Mammary epithelial cell (primary cell): ENCODE measurements at places on chromosomes 5 and 9.
A peak's percentile ranks its signal among the peaks of the same experiment; 100 is the strongest.

DNA sequence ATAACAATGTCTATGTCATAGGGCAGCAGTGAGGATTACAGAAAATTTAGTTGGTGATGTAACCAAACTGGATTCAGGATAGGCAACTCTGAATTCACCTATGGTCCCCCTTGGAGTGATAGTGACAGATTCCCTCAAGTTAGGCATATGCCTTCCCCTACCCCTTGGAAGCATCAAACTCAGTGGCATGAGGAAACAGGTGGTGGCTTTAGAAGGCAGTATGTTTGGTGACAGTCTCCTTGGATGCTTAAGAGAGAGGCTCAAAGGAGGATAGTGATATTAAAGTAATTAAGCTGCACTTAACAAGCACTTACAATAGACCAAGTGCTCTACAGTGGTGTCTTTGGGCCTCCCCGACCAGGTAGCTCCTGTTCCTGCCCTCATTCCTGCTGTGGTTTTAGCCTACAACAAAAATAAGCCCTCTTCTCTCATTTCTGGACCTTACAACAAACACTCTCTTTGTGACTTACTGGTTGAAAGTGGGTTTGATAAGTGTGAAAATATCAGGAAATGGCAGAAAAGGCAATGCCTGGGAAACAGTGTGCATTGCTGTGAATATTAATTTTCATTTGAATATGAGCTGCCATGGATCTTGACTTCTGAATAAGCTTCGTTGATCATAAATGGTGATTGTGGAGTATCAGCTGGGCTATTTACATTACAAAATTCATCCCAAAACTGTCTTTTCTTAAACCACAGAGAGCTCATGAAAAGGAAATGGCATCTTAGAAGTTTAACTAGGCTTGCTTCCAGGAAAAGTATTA is 29.2 kb downstream of the NR4A3 start:
- no peak for DNase-seq

DNA sequence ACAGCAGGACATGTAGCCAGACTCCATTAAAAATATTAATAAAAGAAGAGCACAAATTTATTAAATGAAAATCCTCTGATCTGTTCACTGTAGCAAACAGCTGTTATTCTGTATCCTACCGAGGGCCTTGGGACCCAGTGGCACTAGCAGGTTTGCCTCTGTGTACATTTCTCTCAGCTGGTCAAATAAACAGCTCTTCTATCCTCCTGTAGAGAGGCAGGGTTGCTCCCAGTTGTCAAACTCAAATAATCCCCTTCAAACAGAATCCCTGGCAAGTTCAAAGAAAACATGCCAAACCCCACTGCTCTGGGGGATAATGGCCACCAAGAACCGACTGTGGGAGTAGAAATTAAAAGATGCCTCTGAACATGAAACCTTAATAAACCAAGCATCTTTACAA is 1262.0 kb upstream of the DMAC1 start:
- DNase-seq = no peak

GRCh38 chr9:129835860-129836223 is 584 bp downstream of the USP20 start:
- no peak for DNase-seq

DNA sequence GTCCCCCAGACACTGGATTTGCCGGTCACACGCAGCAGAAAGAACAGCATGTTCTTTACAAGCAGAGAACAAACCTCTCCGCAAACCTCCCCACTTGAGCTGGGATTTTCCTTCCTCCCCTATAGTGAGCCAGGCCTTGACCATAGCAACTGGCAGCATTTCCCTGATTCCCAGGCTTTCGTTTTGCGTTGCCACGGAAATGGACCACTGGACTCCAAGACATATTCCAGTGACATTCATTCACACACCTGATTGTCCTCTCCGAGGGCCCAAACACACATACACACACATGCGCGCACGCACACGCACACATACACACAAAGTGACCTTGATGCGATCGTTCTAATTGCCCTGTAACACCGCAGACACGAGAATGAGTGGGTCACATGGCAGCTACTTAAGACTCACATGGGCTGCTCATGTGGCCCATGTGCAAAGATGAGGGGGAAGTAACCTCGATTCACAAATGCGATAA is 80.9 kb upstream of the CPEB4 start:
- DNase-seq = no peak

- no peak for DNase-seq
Observed at GRCh38 chr5:159094745-159095144, 5.0 kb downstream of the EBF1 start.

- no peak for DNase-seq
Observed at GRCh38 chr9:116450378-116451139, 236.5 kb upstream of the TRIM32 start.

DNA sequence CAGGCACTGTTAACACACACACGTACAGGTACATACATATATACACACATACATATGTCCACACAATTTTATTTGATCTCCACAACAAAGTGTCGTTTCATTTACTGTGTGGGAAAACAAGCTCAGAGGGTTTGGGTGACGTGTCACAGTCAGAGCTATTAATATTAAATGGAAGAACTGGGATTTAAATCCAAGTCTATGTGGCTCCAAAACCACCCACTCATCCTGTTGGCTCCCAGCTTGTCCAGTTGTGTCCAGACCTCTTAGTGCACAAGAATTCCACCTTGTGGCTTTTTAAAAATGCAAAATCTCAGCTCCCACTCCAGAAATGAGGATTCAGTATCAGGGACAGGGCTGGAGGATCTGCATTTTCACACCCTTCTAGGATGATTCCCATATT is 52.3 kb upstream of the PTPDC1 start:
- no peak for DNase-seq

DNA sequence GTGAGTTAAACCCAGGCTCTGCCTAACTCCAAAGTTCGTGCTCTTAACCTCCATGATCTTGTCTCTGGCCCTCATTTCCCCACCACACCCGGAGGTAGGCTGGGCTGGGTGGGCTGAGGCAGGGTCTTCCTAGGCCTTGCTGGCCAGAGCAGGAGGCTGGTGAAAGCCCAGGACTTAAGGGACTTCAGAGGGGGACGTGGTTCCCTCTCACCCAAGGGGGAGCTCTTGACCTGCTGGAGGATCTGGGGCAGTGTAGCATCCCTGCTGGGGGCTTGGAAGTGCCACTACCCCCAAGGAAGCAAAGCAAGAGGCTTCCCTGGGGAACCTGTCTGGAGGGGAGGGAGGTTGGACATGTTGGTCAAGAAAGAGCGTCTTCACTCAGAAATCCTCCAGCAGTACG is 14.7 kb downstream of the PITX1 start:
- no peak for DNase-seq

GRCh38 chr5:74027732-74028338 is 401.8 kb downstream of the ARHGEF28 start:
- DNase-seq = no peak

DNA sequence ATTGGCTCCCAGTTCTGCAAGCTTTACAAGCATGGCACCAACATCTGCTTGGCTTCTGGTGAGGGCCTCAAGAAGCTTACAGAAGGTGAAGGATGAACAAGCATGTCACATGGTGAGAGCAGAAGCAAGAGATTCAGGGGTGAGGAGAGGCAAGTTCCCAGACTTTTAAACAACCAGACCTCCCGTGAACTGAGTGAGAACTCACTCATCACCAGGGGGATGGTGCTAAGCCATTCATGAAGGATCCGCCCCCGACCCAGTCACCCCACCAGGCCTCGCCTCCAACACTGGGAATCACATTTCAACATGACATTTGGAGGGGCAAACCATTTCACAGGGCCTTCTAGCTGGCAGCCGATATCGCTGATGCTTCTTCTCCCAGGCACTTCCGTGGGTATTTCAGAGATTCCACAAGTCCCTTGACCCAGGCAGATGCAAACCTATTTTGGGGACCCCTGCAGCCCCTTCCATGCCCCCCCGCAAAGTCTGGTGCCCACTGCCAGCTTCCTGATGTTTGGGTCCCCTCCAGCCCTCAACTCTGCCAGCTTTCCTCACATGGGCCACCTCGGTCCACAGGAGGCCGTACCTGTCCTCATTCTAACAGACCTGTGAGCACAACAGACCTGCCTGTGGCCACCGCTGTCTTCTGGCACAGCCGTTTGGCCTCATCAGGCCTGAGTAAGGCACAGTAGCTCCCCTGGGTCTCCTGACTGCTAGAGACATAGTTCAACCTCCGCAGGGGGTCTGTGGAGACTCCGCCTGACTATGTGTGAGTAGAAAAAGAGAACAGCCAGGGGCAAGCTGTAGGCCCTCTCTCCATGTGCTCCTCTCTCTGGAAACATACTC is 60.7 kb upstream of the ANGPTL2 start:
- DNase-seq = no peak

DNA sequence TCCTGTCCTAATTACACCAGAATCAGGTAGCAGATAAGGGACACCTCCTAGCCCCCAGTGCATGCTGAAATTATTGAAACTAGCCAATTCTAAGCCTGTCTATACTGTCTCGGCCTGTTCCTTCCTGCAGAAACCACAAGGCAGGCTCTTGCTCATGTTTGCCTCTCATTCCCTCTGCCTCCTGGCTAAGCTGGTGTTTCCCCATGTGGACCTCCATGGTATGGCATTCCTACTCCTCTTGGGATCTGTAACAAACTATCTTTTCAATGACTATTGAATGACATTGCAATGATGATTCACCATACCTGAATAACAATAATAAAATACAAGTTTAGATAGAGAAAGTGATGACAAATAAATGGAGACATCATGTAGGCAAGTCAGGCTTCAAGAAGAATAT is 35.6 kb upstream of the ADAMTS16 start:
- peak; percentile 13 for DNase-seq

DNA sequence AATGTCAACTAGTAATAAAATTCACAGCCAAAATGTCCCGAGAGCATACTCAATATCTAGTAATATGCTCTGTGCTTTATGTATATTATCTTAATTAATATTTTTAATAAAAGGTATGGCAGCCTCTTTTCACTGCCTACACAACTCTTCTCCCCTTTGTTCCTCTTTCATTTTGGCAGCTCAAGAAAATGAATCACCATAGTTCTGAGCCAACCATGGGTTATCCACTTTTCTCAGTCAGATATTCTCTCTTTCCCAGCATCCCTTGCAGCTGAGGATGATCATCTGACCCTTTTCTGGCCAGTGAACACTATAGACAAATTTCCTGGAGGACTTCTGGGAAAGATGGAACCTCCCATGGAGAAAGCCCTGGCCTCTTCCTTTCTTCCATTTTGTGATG is 8.2 kb upstream of the DOCK8 start:
- DNase-seq = no peak

GRCh38 chr5:10520706-10521105 is 43.2 kb upstream of the ANKRD33B start:
- DNase-seq = no peak

GRCh38 chr5:1513326-1514026 is 10.3 kb downstream of the LPCAT1 start:
- DNase-seq = no peak

GRCh38 chr5:131968396-131968954 is 23.0 kb upstream of the MEIKIN start:
- DNase-seq = no peak

DNA sequence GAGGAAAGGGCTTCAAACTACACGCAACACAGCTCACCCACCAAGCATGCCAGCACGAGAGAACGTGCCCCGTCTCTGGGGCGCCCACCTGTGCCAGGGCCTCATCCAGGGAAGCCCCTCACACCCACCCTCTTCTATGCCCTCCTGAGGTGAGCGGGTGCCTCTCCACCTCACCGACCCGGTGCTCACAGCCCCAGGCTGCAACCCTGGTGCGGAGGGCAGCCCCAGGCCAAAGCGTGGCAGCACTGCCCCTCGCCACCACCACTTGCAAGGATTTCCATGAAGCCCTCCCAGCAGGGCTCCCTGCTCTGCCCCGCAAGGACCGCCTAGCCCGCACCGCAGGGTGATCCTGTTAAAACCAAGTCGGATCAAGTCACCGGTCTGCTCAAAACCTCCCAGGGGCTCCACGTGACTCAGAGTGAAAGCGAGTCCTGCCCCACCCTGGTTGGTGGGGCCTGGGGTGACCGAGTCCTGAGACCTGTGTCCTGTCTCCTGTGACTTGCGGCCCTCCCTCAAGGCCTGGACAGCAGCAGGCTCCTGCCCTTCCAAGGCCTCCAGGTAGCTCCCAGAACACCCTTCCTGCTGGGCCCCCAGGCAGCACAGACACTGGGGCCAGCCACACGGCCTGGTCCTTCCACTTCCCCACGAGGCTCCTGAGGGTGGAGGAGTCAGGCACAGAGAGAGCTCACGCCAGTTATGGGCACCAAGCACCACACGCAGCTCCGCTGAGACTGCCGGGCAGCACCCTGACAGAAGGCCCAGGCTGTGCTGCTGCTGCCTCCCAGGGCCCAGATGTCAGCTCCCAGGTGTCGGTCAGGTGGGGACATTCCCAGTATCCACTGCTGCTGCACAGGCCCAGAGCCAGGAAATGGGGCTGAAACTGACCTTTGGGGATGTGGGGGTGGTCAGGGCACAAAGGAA is 12.7 kb downstream of the BRD3 start:
- DNase-seq = no peak

DNA sequence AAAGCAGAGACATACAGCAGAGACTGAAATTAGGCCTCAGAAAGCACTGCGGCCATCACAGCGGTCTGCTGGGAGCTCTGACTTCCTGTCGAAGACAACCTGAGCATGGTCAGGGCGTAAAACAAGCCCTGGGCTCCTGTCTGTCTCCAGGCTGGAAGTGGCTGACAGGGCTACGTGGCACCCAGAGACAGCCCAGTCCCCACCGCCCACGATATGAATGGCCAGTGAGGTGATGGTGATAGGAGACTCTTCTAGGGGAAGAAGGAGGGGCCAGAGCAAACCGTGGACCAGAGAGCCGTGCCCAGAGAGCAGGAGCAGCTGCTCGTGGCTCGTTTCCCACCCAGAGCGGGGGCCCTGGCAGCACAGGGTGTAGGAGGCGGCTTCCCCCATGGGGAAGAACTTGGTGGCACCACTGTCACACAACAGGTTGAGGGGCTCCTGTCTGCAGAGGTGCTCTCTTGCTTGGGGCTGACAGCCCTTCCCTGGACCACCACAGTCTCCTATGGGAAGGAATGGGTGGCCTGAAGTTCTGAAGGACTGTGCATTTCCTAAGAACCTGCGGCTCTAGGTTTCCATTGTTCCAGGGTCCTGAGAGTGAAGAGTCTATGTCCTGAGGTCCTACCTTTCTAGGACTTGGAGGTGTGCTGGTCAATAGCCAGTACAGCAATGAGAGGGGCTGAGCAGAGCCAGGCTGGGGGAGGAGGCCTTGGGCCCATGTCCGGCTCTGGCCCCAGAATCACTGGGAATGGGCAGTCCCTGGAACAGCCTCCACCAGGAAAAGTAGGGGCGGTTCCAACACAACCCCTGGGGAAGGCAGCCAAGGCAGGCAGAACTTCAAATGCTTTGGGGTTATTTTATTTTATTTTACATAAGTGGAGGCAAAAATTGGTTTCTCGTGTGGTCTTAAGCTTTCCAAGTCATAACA is 56.4 kb downstream of the BARX1 start:
- DNase-seq = no peak

DNA sequence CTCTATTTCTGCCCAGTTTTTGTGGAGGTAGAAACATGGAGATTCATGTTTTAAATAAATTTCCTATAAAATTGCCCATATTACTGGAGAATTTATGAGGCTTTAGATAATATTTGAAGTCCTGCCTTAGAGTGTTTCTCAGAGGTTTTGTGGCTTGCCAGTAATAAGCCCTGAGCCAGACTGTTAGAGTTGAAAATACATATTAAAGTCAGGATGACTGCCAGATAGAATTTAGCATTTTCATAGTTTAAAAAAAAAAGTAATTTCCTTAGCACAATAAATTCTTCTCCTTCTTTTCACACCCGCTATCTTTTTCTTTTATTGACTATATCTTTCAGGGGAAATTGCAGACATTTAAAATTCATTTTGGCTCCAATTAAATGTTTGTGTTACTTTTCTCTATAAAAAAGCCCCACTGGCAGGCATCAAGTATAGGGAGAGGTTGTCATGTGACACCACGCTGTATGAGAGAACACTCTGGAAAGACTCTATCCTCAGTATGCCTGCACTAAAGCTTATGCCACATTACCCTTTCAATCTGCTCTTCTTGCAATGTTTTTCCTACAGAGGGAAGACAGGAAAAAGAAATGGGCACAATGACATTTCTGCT is 135.2 kb downstream of the MPDZ start:
- no peak for DNase-seq
